Cortex of kidney (tissue), 1 donor: ENCODE measurements at places on chromosomes 2 and 18.

DNA sequence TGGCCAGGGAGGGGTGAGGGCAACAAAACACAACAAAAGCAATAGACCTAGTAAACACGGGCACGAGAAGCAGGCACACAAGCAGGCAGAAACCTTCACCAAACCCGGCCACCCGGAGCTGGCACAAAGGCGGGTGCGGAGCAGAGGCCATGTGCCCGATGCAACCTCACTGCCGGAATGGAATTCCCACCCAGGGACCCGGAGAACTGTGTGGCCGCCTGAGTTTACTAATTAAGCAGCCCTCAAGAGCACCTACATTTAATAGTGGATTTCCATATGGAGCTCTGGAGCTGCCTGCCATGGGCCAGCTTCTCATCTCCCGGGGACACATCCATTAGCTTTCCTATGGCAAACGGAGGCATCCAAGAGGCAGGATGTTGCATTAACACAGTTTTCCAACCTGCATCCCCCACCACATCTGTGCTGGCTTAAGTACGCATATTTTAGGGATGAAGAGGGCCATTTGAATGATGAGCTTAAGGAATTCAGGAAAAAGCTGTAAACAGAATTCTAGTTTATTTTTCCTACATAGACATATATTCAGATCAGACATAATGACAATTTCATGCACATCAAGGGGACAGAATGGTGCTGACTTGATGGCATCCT lies 104.5 kb upstream of the SMIM21 start:
- no peak for DNase-seq

DNA sequence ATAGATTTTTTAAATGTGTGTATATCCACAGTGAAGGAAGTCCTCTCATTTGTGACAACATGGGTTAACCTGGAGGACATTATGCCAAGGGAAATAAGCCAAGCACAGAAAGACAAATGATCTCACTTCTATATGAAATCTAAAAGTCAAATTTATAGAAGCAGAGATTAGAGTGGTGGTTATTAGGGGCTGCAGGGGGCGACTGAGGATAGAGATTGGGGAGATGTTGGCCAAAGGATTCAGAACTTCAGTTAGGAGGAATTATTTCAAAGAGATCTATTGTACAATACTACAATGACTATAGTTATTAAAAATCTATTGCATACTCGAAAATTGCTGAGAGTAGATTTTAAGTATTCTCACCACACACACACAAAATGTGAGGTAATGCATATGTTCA lies 252.4 kb upstream of the SLC39A10 start:
- DNase-seq = no peak

GRCh38 chr18:13657974-13658373 lies 68.4 kb downstream of the FAM210A start:
- DNase-seq = no peak

- DNase-seq = no peak
These were observed 64.4 kb upstream of the AFF3 start for GRCh38 chr2:100206731-100207255.

DNA sequence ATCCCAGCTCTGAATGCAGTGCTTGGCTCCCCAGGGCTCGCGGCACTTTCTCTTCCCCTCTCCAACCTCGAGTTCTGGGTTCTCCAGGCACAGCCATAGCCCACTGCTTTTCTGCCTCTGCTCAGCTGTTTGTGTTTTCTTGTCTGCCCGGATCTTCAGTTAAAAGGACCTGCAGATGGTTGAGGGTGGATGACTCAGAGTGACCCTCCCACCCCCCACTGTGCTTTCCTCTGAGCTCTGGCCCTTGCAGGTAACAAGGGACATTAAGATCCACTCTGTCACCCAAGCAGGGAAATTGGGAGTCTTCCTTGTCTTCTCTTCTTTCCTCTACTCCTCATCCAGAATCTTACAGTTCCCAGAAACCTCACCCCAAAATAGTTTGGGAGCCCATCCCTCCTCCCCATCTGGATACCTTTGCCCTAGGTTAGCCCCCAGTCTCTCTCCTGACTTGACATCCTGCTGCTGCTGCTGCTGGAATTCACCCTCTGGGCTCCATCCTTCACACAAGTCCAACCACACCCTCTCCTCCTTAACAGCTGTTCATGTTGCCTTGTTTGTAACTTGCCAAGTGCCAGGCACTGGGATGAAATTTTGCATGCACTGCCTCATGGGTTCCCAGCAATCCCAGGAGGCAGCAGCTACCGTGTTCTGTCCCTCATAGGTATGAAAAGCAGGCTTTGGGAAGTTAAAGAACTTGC lies 157.9 kb upstream of the TTC39C start:
- DNase-seq = no peak

DNA sequence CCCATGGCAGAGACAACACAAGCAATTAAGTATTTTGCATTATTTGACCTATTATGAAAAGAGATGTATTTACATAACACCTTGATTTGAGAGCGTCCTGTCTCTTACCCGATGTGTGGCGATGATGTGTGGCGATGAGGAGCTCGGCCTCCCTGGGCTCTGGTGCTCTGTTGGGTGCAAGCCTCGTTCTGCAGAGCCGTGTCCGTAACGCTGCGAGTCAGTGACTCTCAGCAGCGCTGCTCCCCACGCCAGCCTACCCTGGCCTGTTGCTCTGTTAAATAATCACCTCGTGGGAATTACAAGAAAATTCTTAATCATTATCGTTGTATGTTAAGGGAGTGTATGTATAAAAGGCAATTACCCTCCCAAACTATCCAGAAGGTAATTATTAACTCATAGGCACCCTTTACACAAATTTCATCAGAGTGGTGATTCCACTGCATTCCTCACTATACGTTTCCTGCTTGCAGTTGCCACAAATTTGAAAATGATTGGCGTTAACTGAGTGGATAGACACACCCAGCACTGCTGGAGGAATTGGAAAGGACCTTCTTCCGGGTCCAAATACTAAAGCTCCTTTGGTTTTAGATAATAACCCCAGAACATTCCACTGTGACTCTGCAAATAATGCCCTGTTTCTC lies 52.0 kb upstream of the NFATC1 start:
- DNase-seq = no peak

DNA sequence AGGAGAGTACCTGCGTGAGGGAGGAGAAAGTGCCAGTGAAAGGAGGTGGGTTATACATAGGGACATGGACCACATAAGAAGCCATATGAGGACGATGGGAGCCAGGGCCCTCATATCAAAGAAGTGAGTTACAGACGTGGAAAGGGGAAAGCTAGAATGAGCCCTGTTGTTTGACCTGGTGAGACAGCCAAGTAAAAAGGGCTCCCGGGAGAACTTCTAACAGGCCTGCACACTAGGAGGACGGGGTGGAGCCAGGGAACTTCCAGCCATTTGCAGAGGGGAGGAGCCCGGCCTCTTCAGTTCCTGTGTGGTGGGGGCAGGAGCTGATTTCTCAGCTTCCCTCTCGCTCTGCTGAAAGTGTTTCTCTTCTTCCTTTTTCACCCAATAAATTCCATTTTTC lies 84.1 kb upstream of the SLC66A3 start:
- no peak for DNase-seq

DNA sequence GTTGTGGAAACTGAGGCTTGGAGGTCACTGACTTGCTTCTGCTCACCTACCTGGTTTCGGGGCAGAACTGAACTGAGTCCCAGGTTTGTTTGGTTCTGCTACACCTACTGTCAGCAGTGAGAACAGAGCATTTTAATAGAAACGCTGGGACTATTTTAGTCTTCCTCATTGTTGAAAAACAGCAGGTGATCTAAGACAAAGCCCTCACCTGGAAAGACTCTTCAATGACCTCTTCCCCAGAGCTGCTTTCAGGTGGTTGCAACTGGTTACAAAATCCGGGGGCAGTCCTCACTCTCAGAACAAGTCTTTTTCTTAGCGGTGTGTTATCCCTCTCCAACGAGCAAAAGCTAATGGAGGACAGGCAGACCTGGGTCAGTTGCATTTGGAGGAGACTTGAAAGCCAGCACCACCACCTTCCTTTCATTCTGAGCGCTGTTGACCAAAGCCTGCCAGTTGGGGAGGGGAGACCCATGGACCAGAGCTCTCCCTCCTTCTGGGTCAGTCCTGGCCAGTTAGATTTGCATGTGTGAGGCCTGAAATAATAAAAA lies 217.0 kb downstream of the NCK2 start:
- DNase-seq = no peak

GRCh38 chr2:25903216-25903776 lies 25.0 kb upstream of the ASXL2 start:
- no peak for DNase-seq

DNA sequence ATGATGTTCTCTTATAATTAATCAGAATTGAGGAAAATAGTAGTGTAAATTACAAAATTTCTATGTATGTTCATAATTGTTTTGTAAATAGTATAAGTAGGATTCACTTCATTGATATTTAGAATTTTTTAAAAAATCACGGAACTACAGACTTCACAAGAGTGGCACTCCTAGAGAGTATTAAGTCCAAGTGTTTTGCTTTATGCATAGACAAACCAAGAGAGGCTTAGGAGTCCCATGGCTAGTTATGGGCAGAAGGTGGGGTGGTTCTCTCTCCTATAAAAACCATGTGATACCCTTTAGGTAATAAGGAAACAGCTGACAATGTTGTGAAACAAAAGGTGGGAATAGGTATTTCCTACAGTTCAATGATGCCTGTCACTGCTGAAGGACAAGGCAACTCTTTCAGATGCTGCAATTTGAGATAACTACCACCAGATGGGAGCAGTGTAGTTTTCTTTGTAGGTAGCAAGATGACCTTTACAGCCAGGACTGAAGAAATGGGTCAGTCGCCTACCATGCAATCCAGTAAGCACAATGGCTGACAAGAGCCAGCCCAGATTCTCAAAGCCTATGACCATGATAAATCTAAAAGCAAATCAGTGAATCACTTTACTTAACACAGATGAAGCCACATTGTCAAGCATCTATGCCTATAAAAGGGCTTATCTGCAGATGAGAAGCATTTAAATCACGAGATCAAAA lies 83.9 kb downstream of the AAK1 start:
- DNase-seq = no peak

DNA sequence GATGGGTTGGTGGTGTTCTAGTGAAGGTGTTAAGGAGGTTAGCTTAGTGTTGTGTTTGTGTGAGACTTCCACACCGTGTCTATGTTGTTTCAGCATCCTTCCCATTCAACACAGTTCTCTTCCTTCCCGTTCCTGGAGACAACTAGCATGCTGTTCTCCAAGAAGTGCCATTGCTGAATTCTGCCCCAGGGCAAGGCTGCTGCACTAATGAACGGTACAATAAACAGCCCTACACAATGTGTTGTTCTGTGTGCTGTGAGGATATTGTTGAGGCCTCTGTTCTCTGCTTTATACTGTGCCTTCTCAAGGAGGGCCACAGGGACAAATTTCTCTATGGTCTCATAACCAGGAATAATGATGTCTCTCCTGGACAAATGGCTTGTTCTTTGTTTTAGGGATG lies 39.8 kb upstream of the ZEB2 start:
- DNase-seq = no peak

DNA sequence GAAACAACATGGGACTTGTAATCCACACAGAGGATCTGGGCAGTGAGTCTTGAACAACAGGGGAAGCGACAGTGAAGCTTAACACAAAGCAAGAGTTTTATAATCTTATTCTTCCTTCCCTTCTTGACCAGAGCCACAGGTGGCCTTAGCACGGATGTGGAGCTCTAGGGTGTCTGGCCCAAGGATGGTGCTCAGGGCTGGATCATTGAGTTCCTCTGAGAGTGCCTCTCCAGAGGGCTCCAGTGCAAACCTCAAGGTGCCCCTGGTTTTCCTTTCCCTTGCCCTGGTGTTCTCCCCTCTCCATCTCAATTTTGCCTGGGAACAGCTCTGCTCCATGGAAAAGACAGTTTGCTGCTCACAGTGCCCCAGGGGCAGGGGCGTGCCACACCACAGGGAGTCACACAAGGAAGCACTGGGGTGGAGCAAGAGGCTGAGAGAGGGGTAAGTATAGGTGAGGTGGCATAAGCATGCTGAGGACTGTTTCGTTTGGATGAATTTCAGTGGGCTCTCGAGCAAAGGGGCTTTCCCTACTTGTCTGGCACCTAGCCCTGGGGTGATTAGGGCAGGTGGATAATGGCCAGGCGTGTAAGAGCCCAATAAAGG lies 88.6 kb upstream of the B3GNT7 start:
- DNase-seq = no peak

- no peak for DNase-seq
These were observed 57.0 kb downstream of the CCDC150 start for GRCh38 chr2:196696423-196697079.

- DNase-seq = no peak
These were observed 291.5 kb downstream of the TDRD15 start for GRCh38 chr2:21415234-21415633.

DNA sequence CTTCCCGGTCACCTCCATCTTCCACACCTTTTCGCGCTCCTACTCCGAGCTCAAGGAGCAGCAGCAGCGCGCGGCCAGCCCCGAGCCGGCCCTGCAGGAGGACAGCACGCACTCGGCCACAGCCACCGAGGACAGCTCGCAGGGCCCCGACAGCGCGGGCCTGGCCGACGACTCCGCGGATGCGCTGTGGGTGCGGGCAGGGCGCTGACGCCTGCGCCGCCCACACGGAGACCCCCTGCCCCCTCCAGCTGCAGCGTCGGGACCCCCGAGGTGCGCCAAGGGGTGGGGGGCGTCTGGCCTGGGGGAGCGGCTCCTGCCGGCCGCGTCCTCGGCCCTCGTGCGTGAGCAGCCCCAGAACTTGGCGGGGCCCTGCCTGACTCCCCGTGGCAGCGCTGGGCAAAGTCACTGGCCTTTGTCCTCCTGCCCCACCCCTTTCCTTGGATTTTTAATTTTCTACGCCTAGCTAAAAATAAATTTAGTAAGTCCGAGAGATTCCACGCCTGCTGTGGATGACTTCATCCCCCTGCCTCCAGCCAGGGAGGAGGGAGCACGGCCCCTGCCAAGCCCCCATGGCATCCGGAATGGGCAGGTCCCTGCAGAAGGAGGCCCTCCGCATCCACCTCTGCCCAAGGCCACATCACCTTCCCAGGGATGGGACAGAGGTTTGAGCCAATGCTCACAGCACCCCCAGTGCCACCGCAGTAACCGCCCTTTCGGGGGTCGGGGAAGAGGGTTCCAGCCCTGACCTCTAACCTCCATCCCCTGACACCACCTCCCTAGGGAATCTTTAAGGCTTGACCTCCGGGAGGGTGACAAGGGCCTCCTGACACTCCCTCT lies 51.6 kb downstream of the SLC66A2 start:
- no peak for DNase-seq
